Stimulated activated CD4-positive, alpha-beta T cell treated with anti-CD3 and anti-CD28 coated beads, Interleukin-1b, Interleukin-23, amount 100 ng/mL, for 48 hours (primary cell): ENCODE measurements at places on chromosomes 16 and 17.

DNA sequence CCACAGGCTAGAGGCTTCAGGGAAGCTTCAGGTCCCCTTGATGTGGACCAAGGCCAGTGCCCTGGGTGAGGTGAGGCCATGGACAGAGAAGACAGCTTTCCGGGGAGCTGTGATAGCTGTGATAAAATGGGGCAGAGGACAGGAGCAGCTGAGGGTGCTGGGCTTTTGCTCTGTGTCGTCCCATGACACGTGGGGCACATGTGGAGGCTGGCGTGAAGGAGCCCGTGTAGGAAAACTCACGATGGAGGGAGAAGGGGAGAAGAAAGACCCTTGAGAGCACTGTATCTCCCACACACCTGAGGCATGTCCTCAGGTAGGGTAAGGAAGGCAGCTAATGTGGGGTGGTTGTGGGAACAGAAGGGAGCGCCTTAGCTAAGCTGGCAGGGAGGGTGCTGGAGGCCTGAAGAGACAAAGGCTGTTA, 21.3 kb downstream of the B9D1 start:
- DNase-seq, result no peak

DNA sequence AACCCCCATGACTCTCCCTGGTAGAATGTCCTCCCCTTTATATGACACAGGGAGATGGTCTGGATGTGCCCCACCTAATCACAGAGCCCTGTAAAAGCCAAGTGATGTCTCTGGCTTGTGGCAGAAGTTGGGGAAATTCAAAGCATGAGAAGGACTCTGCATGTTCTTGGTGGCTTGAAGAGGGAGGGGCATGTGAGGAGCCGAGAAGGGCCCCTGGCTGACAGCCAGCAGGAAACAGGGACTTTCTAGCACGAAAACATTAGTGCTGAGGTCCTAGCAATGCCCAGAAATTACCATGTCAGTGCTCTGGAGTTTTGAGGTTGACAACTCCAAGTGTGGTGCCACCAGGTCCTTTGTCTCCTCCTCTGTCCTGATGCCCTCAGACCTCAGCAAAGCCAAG, 75.9 kb downstream of the USP22 start:
- DNase-seq, result no peak

DNA sequence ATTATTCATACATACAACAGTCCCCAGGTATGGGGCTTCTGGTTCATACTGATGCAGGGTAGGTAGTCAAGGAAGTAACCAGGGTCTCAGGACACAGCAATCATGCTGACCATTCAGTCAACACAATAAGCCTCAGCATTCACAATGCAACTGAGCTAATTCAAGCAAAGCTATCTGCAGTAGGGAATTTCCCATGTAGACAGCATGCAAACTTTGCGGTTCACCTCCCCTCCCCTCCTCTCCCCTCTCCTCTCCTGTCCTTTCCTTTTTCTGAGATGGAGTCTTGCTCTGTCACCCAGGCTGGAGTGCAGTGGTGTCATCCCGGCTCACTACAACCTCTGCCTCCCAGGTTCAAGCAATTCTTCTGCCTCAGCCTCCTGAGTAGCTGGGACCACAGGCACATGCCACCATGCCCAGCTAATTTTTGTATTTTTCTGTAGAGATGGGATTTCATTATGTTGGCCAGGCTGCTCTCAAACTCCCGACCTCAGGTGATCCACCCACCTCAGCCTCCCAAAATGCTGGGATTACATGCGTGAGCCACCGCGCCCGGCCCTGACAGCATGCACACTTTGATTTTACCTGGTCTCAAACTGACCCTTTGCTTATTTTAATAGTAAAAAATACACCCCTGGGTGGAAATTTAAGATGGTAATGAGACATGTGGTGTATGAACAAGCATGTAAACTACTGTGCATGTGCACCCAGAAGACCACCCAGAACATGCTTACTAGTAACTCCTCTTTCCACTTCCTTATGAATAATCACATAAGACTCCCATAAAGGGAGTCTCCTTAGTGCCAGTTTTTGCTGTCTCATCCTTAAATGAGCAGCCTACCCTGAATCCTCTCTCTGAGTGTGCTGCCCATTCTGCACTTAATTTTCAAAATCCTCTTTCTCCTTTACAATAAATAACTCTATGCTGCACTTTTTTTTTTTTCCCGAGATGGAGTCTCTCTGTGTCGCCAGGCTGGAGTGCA, 9.3 kb upstream of the RNF135 start:
- no peak for DNase-seq

GRCh38 chr16:1527836-1528811, 5.3 kb upstream of the TMEM204 start:
- DNase-seq, result no peak

- DNase-seq, result no peak
Observed at GRCh38 chr16:86994651-86995171, 322.5 kb downstream of the C16orf95 start.

DNA sequence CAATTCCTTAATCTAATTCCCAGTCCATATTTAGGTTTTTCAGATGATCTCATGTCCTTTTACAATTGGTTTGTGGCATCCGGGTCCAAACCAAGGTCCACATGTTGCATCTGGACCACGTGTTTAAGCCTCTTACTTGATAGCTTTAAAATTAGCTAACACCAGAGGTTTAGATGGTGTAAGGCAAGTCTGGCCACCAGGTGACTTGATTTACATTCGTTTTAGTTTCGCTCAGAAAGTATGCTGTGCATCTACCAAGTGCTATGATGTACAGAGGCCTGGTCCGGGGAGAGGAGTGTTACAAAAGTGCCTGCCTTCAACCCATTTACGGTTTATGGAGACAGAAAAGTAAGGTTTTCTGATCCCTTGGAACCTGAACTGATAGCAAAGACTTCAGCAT, 878 bp upstream of the DNAJA2 start:
- DNase-seq, result peak; percentile 32

- no peak for DNase-seq
Observed at GRCh38 chr17:81270279-81270678, 24.8 kb downstream of the SLC38A10 start.

DNA sequence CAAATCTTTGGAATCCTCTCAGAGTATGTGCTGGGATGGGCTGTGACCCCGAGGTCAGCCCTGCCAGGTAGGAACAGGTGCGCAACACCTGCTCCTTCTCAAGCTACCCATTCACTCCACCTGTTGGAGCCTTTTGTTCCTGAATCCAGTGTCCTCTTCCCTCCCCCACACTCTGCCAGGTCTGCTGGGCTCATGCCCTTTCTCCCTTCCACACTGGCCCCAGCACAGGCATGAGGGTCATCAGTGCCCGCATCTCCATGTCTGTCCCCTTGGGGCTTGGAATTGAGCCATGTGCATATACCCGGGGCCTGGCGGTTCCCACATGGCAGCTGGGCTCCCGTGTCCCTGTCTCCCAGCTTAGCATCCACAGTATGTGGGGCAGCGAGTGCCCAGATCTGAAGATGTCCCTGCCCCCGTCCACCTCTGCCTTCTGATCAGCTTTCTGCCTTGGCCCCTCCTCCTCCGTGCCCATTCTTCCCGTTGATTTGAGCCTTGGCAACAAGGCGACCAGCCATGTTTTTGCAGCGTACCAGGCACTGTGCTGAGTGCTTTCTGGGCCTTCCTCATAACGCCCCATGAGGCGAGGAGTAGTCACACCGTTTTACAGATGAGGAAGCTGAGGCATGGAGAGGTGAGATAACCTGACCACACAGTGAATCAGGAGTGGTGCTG, 102.2 kb downstream of the RAP1GAP2 start:
- DNase-seq, result no peak

- DNase-seq, result no peak
Observed at GRCh38 chr16:56332464-56333079, 92.8 kb downstream of the AMFR start.

DNA sequence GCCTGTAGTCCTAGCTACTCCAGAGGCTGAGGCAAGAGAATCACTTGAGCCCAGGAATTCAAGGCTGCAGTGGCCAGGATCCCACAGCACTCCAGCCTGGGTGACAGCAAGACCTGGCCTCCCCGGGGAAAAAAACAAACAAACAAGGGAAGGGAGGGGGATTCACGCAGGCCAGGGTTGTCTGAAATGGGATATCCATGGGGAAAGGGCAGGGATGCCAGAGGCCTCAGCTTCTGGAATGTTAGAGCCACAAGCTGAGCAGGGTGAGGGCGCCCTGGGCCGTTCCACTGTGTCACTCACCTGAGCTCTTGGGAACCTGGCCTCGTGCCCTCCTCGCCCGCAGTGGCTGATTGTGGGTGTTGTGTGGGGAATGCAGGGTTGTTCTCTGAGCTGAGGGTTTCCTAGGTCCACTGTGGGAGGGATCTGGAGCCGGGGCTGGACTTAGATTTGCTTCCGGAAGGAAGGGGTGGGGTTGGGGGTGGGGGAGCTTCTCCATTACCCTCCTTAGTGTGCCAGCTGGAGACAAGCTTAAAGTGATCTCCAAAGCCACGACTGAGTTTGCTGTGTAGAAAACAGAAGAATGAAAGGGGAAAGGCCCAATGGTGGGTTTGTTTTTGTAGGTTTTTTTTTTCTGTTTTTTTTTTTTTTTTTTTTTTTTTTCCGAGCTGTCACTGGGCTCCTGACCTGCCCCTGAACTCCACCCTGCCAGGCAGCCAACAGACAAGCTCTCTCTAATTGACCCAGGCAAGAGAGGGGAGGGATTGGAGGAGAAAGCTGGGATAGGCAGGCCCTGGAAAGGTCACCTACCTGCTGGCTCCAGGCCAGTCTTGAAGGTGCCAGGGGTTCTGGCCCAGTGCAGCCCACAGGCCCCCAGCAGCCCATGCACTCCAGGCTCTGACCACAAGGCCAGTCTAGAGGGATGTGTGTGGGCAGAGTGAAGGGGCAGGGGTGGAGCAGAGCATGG, at the start of gene SULT1A1:
Gene SULT1A1 (minus strand): TSS at position 414 of the 964 bp plus-strand sequence. CDS start 1,189 bp downstream, outside the sequence.
- no peak for DNase-seq

- no peak for DNase-seq
Observed at GRCh38 chr16:85051683-85052082, 24.1 kb downstream of the KIAA0513 start.

GRCh38 chr16:30378236-30379157, 3.9 kb downstream of the SEPTIN1 start:
- DNase-seq, result peak; percentile 99

DNA sequence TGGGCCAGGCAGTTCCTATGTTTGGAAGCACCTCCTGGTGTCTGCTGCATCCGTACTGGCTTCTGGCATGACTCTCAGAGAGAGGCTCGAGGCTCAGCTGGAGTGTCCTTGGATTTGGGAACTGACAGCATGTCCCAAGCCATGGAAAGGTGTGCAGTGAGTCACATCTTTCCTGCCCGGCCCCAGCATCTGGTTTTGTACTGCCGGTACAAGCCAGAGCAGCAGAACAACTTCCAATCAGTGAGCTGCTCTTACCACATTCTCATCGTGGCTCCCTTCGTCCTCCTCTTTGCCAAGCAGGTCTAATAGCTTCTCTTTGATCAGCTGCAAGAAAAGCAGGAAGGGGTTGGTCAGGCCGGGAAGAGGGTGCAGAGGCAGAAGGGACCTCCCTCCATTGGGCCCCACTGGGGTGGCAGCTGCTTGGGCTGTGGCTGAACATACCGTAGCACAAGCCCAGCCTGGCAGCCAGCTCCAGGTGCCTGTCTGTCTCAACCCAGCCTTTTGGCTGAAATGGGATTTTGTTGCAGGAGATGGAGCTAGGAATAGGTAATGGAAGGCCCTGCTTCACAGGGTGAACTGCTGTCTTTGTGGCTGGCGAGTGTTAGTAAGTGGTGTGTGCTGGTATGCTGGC, 24.2 kb downstream of the SPACA3 start:
- DNase-seq, result no peak

DNA sequence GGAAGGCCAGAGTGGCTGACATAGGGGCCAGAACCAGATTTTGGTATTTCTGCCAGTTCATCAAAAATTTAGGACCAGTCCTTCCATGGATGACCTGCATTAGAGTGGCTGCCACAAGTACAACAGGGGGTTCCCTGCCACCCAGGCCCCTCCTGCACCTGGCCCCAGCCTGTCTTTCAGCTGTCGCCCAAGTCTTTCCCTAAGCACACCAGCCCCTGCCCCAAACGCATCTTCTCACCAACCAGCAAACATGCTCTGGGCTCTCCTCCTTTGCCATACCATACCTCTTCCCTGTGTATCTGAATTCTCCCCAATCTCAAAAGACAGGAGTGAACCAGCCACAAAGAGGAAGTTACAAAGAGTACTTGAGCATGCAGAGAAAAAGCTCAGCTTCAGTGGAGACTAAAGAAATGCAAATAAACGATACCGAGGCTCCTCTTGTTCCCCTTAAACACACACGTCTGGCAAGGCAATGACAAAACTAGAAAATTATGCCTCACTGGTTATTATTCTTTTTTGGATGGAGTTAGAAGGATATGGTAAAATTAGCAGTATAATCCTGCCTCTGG, 130.6 kb downstream of the DYNLRB2 start:
- DNase-seq, result no peak

DNA sequence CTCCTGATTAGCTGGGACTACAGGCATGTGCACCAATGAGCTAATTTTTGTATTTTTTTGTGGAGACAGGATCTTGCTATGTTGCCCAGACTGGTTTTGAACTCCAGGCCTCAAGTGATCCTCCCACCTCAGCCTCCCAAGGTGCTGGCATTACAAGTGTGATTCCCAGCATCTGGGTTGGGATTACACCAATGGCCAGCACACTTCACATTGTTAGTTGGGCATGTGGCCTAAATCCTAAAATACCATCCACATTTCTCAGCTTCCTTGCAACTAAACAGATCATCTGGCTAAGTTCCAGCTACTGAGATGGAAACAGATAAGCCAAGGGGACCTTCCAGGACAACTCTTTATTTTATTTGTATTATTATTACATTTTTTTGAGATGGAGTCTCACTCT, 9.9 kb downstream of the RABEP2 start:
- DNase-seq, result no peak

- peak; percentile 39 for DNase-seq
Observed at GRCh38 chr16:57720142-57720575, 15.4 kb upstream of the KATNB1 start.

DNA sequence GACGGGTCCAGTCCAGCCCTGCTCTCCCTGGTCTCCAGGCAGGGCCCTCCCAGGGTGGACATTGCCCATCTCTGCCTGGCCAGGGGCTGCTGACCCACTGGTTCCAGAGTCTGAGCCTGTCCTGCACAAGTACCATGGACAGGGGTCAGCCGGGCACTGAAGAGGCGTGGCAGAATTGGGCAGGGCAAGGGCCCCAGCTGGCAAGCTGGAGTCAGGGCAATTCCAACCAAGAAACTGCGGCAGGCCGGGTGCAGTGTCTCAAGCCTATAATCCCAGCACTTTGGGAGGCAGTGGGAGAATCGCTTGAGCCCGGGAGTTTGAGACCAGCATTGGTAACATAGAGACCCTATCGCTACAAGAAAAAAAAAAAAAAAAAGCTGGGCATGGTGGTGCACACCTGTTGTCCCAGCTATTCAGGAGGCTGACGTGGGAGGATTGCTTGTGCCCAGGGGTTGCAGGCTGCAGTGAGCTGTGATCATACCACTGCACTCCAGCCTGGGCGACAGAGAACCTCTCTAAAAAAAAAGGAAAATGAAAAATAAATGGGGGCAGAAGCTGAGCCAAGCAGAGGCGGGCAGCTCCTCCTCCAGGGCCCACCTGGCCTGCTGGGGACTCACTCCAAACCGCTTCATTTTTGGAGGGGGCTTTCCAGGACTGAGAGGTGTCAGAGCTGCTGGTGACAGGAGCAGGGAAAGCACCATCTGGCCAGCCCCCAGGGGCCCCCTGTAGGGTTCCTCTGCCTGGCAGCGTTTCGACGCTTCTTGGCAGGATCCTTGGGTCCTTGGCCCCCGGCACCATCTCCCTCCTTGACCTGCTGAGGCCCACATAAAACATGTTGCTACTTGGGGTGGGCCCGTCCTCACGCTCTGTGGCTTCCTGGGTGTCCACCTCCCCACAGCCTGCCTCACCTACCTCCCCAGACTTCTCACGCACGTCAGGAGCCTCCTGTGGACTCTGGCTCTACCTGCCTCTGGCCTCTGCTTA, 2.9 kb upstream of the MAFG start:
- no peak for DNase-seq

- DNase-seq, result no peak
Observed at GRCh38 chr17:1385861-1386260, 14.2 kb downstream of the YWHAE start.

GRCh38 chr16:23088018-23088417, 61.2 kb downstream of the USP31 start:
- no peak for DNase-seq
